ENCODE measurements at places on chromosomes 4 and X.

DNA sequence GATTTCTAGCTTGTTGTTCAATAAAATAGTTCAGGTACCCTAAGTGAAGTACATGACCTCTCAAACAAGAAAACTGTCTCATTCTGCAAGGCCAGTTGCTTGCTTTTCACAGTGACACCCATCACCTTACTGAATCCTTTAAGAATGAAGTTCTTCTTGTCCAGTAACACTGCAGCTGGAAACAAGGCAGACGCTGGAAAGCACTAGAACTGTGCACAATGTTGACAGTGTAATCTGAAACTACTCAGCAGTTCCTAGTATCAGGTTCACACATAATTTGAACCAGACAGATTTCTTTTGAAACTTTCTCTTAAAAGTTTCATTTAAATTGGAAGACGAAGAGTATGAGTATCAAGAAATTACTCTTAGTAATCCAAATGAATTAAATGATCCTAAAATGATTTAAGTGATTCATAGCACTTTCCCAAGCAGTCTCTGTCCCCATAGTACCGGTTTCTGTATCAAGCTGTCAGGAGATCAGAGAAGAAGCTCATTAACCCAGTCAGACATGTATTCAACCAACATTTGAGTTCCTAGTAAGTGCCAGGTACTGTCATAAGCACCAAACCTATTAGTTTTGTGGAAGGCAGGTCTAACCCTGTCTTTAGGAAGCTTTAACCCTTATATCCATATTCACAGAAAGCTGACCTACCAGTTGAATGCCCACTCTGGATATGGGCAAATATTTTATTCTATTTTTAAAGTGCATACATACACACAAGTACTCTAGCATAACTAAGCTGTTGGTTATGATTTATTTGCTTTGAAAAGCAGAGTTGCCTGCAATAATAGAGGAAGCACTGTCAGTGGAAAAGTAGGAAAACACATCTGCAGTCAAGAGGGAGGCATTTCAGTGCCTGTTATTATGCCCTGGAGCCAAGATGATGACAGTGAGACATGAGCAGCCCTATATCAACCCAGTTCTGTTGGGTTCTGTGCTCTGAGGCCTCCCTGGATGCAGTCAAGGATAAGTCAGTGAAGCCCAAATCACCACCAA is 63.6 kb downstream of the PALLD start:
- no peak for DNase-seq

DNA sequence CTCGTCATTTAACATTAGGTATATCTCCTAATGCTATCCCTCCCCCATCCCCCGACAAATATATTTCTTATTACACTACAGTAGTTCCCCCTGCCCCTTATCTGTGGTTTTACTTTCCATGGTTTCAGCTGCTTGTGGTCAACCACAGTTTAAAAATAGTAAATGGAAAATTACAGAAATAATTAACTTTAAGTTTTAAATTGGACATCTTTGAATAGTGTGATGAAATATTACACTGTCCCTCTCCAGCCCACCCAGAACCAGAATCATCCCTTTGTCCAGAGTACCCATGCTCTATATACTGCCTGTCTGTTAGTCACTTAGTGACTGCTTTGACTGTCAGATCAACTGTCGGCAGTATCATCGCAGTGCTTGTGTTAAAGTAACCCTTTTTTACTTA is 47.4 kb upstream of the VEGFC start:
- DNase-seq, result no peak

DNA sequence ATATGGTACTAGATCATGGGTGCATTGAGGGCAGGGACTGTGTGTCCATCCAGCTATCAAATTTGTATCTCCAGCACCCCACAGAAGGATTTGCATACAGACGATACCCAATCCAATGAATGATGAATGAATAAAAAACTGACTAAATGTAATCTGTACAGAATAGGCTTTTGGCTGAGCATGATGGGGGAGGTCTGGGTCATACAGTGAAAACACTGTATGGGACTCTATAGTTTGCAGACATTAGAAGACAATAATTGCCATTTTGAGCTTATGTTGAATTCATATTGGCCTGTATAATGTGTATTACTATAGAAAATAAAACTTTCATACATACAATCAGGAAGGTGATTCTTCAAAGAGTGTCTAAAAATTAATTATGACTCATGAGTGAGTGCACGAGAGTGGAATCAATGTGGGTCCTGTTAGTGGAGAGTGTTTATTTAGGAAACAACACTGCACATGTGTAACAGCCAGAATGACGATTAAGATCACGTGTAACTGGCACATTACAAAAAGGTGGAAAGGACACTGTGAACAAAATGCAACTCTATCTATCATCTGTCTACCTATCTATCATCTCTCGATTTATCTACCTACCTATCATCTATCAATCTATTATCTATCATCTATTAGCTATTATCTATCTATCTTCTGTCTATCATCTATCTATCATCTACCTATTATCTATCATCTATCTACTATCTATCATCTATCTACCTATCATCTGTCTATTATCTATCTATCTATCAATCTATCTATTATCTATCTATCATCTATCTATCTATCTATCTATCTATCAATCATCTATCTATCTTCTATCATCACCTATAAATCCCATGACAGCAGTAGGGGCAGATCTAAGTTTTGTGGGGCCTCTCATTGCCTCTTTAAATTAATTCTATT is 201.3 kb downstream of the PTTG2 start:
- DNase-seq, result no peak

DNA sequence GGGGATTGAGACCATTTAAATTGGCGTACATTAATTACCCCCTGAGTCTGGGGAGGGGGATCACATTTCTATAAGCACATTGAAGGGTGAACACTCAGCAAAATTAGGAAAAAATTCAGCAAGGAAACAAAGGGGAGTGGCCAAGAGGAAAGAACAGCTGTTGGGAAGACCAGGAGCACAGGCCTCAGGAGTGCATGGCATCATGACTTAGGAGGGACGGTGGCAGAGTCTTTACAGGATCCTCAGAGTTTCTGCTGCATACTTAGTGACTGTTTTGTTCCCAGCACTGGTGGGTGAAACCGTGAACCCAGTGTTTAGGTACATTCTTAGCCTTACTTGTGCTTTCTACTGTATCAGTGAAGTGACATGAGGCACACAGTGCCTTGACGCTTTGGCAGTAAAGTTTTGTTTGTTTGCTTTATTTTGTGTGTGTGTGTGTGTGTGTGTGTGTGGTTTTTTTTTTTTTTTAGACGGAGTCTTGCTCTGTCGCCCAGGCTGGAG is 121.3 kb downstream of the CBR4 start:
- DNase-seq, result no peak

- DNase-seq, result peak; percentile 92
Observed at GRCh38 chr4:1726146-1726934, 5.0 kb downstream of the TACC3 start.

- DNase-seq, result no peak
Observed at GRCh38 chr4:25320773-25321172, 8.2 kb downstream of the ZCCHC4 start.
